Activated CD8-positive, alpha-beta memory T cell treated with anti-CD3 and anti-CD28 coated beads, Interleukin-2, amount 50 U/mL, for 4 hours (primary cell): ENCODE measurements at places on chromosomes 11 and 22.

DNA sequence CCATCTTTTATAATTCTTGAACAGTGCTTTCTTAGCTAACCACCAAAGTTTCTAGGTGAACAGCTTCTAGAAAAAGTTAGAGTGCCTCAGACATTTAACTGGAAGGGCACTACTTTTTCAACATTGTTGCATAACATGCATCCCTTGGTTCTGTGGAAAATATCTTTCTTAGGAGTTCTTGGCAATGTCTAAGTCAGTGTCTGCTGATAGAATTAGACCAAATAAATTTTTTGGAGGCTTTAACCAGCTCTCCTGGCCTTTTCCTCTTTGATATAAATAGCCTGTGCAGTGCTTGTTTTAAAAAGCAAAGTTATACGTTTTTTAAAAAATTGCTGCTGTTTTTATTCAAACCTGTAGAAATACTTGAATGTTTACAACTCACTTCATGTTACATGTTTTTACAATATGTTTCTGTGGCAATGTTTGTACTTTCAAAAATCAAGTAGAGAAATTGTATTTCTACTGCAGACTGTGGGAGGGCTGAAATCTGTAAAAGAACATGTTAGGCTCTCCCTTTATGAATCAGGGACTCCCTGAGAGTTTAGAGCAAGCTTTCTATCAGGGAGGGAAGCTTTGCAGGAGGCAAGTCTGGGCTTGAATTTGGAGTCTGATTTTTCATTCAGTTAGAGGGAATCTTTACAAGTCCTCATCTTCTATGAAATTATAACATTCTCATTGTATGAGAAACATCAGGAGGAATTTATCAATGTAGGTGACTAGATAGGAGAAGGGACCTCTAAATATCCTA is 16.3 kb upstream of the PANX1 start:
- DNase-seq: no peak

DNA sequence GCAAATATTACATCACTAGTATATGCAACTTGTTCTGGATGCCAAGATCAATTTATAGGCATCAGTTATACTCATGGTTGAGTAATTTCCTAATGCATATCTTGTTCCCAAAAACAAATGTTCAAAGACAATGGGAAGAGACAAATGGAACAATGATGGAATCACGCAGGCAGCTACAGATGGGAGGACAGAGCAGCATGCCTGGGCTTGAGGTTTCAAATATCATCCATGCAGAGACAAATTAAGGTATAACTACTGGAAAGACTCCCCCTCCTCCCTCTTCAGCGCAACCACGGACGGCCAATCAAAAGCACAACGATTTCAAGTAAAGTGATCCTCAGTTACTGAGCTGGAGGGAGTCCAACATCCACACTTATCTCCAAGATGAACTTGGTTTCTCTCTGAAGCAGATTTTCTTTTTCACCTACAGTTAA is 106.8 kb downstream of the CCDC83 start:
- no peak for DNase-seq

- no peak for DNase-seq
These were observed 10.7 kb downstream of the CWF19L2 start for GRCh38 chr11:107446822-107447431.

DNA sequence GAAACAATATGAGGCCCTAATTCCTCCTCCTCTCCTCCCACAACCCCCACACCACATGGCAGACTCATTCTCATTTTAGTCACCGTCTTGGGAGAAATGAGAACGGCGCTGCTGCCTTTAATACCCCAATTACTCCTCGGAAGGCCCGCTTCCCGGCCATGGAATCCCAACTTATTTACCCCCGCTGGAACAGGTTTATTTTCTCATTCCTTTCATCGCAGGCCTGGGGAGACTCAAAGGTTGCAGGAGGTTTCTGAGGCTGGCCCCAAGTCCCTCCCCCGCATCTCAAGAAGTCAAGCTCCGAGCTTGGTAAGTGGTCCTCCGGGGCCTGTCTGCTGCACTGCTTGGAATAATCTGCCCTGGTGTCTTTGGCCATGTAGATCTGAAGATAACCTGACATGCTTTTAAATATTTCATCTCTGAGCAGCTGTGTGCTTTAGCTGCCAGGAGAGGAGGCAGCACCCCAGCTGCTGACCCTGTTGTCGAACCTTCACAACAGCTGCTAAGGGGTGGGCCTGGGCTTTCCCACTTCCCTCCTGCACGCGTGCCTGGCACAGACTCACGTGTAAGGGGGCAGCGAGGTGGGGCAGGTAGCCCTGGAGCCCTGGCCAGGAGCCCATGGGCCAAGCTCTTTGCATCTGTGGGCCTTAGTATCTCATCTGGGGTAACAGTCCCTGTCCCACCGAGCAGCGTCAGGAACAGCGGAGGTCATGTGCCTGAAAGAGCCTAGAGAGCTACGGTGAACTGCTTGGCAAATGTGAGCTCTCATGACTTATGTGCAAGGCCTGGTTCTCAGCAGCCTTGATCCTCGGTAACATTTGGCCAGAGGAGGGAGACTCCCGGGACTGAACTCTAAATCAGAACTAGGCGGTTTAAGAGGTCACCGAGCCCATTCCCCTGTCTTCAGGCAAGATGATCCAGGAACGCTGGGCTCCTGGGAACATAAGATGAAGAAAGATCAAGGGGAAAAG is 164.6 kb downstream of the ST3GAL4 start:
- DNase-seq: no peak
